ENCODE measurements at places on chromosomes 2 and 18.

DNA sequence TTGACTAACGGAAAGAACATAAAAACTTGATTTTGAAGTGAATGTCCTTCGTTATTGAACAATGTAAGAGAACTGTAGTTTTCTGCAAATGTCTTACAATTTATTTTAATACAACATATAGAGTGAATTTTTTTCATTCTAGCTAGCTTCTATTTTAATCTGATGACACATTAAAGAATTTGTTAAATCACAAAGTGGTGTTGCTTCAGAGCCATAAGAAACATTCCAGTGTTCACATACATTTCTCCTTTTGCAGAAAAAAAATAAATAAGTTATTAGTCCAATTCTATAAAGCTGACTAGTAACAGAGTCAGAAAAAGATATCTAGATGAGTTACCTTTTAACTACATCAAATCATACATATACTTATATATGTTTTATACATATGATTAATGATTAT lies 914.3 kb upstream of the SLC39A10 start:
- DNase-seq, result no peak

GRCh38 chr2:658426-658825 lies 18.8 kb downstream of the TMEM18 start:
- no peak for DNase-seq

- peak; percentile 58 for DNase-seq
Observed at GRCh38 chr2:232325324-232326273, 53.0 kb upstream of the ALPP start.

- DNase-seq, result no peak
Observed at GRCh38 chr18:8176554-8176953, 432.7 kb upstream of the RAB12 start.

- DNase-seq, result no peak
Observed at GRCh38 chr2:162092658-162093556, 18.9 kb upstream of the DPP4 start.

GRCh38 chr2:168592181-168592831 lies 136.2 kb downstream of the CERS6 start:
- no peak for DNase-seq

- DNase-seq, result no peak
Observed at GRCh38 chr2:75621228-75621627, 25.4 kb upstream of the MRPL19 start.

DNA sequence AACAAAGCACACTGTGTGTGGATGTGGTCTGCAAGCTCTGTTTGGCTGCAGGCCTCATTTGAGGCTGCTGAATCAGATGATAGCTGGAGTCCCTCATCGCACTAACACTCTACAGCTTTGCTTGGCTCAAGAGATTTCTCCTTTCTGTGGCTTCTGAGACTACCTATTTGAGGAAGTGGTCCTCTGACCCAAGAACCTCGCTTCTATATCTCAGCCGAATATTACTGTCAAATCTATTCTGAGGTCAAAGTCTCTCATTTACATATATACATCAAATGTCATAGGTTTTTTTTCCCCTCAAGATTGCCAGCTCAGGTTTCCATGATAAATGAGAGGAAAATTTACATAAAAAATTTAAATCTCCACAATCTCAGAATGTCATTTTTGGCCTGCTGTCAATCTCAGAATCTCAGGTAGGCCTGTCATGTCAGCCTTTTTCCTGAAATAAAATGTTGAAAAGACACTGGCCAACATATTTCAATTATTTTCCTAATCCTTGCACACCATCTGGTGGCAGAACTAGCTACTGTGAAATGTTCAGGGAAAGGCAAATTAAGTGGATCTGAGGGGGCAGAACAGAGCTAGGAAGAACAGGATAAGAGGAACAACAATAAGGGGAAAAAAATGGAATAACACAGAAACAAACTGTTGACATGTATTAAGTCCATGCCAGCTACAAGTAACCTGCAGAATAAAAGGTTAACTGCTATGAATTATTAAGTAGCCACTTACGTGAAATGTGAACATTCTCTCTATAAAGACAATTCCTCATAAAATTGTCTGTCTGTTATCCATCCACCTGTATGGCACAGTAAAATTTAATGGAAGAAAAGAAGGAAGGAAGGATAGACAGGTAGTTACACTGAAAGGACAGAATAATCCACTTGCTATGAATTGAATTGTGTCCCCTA lies 39.3 kb downstream of the AP1S3 start:
- no peak for DNase-seq

DNA sequence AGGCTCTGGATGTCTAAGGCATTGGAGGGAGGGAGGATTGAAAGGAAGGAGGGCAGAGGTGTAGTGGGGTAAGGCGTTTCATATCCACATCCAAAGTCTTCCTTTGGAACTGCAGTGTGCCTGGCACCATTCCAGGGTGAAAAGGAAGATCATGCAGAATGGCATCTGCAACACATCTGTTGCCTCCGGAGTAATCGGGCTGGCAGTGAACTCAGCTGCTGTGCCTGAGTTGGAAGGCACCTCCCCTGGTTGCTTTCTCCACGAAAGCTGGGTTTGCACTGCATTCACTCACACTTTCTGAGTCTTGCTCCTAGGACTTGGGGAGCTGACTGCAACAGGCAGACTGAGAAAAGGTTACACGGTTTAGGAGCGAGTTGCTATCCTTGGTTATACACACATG lies 30.3 kb upstream of the SEC11C start:
- no peak for DNase-seq

DNA sequence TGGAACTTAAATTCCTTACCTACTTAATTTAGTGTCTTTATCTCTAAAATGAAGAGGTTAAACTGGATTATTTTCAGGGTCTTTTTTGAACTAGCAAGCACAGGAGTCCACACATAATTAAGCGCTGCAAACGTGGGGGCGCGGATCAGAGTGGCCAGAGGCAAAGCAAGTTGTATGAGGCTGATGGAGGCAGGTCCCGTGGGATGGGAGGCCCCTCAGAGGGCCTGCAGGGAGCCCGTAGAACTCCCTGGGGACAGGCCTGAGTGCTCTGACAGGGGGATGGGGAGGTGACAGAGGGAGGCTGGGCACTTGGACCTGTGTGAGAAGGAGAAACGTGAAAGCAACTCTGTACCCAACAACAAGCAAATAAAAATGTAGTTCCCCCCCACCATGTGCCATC lies 177.8 kb downstream of the ACKR3 start:
- DNase-seq, result no peak

- no peak for DNase-seq
Observed at GRCh38 chr18:54801374-54801773, 26.9 kb upstream of the RAB27B start.

All from stimulated activated CD4-positive, alpha-beta T cell treated with anti-CD3 and anti-CD28 coated beads, Interleukin-4, amount 100 ng/mL, for 1 hour (primary cell).